Stimulated activated CD8-positive, alpha-beta memory T cell treated with anti-CD3 and anti-CD28 coated beads, Interleukin-2, amount 100 ng/mL, for 1 hour (primary cell): ENCODE measurements at places on chromosomes 3 and 15.
A peak's percentile ranks its signal among the peaks of the same experiment; 100 is the strongest.

- DNase-seq = no peak
Observed at GRCh38 chr15:85977586-85977985, 102.1 kb upstream of the AGBL1 start.

GRCh38 chr3:134900482-134900881, 105.4 kb downstream of the EPHB1 start:
- DNase-seq = no peak

DNA sequence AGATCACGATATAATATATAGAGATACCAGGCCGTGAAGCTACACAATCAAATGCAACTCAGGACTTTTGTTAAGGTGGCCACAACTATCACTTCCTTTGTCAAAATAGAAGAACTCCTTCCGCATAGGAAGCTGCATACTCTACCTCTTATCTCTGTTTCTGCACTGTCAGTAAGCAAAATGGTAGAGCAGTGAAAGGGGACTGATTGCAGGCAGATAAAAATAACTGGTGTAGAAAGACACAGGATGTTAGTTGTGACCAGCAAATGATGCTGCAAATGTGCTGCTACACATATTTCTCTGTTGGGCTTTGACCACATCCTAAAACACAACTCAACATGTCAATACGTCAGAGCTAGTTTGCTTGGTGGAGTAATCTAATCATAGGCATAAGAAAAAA, 16.3 kb upstream of the TRAT1 start:
- DNase-seq = no peak

- no peak for DNase-seq
Observed at GRCh38 chr3:120678984-120679383, 3.1 kb downstream of the HGD start.

DNA sequence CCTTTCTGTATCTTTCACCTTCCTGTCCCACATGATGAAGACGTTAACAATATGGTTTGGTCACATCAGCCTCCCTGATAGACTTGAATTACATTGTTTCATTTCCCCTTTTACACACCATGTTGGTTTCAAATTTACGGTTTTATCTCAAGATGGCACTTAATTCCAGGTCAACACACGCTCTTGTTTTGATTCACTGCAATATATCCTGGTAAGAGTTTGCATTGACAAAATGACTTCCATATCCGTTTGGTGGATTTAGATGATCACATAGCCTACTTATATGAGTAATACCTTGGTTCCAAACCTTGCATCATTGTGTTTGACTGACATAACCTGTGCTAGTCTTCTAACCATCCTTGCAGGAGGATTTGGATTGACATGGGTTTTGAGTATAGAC, 499.4 kb downstream of the ROBO1 start:
- no peak for DNase-seq

- no peak for DNase-seq
Observed at GRCh38 chr15:74377831-74378766, 10.7 kb upstream of the CYP11A1 start.

- no peak for DNase-seq
Observed at GRCh38 chr3:53163444-53164387, 2.7 kb downstream of the PRKCD start.

- no peak for DNase-seq
Observed at GRCh38 chr3:133926736-133927539, 31.3 kb upstream of the RAB6B start.

- no peak for DNase-seq
Observed at GRCh38 chr3:24496529-24497482, 2.2 kb upstream of the THRB start.

GRCh38 chr15:68537506-68537905, 41.3 kb upstream of the CORO2B start:
- DNase-seq = no peak

DNA sequence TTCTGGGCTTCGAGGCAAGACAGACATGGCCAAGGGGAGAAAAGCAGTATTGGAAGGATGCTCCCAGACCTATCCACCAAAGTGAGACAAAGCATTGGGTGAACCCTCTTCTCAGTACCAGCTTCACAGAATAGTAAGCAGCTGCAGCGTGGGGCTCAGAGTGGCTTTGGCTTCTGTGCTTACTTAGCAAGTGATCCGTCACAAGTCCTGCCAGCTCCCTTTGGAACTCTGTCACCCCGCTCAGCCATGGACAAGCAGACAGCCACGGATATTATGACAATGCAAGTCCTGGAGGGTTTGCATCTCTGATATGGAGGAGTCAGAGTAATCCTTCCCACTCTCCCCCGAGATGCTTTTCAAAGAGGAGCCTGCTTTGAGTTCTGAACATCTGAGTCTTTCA, 90.8 kb downstream of the SLCO3A1 start:
- no peak for DNase-seq

DNA sequence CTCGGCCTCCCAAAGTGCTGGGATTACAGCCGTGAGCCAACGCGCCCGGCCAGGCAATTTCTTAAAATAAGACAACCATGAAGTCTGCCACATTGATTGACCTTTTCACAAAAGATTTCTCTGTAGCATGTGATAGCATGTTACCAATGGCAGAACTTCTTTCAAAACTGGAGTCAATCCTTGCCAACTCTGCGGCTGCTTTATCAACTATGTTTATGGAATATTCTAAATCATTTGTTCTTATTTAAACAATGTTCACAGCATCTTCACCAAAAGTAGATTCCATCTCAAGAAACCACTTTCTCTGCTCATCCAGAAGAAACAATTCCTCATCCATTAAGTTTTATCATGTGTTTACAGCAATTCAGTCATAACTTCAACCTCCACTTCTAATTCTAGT, 9.4 kb downstream of the UBR1 start:
- DNase-seq = no peak

DNA sequence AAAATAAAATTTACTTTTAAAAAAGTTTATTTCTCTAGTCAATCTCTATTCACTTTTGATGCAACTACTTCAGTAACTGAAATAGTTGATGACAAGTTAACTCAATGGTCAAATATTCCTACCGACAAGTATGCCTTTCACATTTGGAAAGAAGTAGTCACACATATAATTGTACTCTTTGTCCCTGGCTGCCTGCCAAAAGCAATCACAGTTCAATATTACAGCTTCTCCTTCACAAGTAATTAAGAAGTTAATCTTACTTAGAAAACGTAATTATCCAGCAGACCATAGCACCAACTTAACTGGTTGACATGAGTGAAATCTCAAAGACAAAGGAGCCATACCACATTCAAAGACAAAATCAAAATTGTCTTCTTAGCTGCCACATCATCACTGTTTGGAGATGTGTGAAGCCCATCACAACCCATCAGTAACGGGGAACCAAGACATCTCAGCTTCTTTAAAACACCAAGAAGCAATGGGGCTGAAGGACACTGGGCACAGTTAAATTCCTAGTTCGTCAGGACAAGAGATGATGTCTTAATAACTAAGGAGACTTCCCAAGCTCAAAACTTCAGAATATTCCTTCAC, 86.1 kb downstream of the PLCH1 start:
- DNase-seq = no peak

DNA sequence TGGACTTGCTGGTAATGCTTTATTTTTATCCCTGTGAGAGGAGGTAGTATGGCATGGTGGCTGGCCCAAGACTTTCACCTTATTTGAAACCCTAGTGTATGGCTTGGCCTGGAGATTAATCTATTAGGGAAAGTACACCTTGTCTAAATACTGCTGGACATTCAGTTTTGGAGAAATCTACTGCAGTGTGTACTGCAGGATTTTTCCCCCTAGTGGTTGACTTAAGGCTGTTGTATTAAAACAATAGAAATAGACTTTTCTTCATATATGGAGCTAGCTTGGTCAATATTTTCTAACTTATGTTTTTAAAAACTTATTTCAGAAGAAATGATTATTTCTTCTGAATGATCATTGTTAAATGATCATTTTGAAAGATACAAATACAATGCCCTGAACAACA, 13.9 kb upstream of the SLITRK3 start:
- DNase-seq = no peak

DNA sequence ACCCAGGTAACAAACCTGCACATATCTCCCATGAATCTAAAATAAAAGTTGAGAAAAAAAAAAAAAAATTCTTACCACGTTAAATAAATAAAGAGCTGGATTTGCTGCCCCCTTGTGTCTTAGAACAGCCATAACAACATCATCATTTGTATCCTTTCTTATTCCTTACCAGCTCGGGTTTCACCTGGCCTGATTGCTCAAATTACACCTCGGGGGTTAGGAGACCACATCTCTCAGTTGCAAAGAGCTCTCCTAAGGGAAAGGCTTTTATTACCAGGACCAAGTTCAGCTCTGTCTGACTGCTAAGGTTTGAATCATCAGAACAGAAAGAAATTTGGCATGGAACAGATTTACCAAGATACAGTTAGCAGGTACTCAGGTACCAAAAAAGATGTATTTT, 25.8 kb upstream of the RPL39L start:
- DNase-seq = peak; percentile 2

GRCh38 chr3:78754066-78754743, 1013.6 kb downstream of the ROBO1 start:
- DNase-seq = no peak

GRCh38 chr15:29736744-29737020, 85.6 kb downstream of the TJP1 start:
- no peak for DNase-seq

DNA sequence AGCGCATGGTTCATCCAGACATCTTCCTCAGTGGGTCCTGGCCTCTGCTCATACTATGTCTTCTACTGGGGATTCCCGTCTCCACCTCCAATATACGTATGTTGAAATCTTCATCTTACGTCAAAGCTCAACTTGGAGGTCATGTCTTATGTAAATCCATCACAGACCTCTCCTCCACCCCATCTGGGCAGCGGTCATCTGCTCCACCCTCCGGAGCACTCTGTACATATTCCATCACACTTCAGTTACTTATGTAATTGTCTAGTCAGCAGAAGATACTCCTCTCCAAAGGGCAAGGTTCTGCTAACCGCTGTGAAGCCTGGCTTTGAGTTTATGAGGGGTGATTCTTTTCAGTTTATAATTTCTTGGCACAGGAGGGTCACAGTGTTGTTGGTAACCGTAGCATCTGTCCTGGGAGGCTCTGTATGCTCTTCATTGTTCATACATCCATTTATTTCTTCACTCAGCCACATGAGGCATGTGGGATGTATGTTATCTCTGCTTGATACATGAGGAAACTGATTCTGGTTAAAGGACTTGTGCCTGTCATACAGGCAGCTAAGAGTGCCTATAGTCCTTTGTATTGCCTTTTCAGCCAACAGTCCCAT, 22.1 kb downstream of the MAP2K1 start:
- no peak for DNase-seq

DNA sequence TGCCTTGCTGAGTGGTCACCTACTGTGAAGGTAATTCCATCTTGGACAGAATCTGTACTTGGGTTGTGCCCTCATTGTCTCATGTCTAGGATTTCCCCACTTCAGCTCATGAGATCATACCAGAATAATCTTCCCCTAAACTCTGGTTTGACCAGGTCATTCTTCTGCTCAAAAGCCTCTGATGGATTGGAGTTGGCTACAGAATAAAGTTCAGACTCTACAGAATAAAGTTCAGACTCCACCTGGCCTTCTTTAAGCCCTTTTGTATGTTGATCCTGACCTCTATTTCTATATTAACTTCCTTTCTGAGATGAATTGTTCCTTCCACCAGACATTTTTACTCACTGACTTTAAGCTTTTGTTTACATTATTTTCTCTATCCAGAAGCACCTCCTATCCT, 6.4 kb upstream of the GLCE start:
- DNase-seq = no peak

DNA sequence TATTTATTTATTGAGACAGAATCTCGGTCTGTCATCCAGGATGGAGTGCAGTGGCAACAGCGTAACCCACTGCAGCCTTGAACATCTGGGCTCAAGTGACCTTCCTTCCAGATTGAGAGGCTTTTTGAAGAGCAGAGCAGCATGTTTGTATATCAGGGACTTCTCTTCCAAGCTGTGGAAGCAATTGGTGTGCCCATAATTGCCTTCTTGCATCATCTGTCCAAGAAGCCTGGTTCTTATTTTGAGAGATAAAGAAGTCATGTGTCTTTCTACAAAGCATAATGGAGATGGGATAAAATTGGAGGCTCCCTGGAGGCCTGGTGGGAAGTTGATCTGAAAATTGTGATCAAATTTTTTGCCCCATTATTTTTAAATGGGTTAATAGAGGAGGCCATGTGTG, 183.8 kb upstream of the MCTP2 start:
- DNase-seq = no peak

GRCh38 chr15:88701561-88702095, 62.8 kb downstream of the ISG20 start:
- no peak for DNase-seq

GRCh38 chr15:40092979-40093869, 15.5 kb downstream of the BMF start:
- no peak for DNase-seq

GRCh38 chr15:96860741-96861140, 530.2 kb downstream of the NR2F2 start:
- no peak for DNase-seq

DNA sequence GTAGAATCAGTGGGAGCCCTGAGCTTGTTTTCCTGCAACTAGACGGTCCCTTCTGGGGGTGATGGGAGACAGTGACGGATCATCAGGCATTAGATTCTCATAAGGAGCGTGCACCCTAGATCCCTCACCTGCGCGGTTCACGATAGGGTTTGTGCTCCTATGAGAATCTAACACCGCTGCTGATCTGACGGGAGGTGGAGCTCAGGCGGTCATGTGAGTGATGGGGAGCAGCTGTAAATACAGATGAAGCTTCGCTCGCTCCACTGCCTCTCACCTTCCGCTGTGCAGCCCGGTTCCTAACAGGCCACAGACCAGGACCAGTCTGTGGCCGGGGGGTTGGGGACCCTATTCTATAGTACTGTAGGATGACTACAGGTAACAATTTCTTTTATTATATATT, 154.7 kb downstream of the CHSY1 start:
- no peak for DNase-seq

DNA sequence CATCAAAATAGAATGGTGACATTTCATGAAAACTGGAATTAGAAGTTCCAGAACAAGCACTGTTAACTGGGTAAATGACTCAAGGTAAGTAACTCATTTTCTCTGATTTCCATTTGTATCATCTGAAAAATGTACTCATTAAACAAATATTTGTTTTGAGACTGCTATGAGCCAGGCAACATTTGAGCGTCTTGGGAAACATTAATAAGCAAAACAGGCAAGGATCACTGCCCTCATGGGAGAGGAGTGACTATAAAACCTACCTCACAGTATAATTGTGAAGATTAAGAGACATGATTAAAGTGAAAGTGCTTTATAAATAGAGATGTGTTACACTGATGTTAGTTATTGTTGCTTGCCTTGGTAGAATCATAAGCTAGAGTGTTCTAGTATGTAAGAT, 711.8 kb upstream of the UBE2E2 start:
- no peak for DNase-seq
